ENCODE measurements at places on chromosomes 16 and 17.

DNA sequence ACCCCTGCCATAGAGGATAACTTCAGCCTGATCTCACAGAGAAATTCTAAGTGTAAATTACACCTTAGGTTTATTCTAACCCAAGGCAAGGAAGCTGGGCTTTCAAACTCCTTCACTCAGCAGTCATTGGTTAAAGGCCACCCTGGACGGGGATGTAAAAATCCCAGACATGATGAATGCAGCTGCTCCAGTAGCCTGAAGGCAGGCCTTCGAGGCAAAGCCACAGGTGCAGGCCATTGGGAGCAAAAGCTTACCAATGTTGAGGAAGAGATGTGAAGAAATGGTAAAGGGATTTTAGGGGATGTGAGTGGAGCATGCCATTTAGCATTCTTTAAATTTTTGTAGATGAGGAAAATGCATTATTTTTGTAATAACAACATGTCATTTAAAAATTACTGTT is 514.4 kb downstream of the XYLT1 start:
- no peak for DNase-seq

GRCh38 chr17:48505788-48506187 is 25.0 kb downstream of the HOXB1 start:
- DNase-seq: peak; percentile 61

DNA sequence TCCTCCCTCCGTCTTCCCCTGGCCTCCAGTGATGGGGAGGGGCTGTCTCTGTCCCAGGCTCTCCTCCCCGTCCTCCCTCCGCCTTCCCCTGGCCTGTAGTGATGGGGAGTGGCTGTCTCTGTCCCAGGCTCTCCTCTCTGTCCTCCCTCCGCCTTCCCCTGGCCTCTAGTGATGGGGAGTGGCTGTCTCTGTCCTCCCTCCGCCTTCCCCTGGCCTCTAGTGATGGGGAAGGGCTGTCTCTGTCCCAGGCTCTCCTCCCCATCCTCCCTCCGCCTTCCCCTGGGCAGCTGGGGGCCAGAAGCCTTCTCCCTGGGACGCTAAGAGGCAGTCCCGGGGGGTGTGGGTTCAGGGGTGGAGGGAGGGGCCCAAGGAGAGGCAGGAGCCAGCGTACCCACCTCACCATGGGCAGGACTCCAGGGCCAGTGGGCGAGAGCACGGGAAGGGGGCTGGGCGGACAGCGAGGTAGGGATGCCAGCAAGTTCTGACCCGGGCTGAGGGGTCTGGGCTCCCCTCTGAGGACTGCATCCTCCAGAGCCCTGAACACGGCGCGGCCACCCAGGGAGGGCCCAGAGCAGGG is 14.8 kb downstream of the UTS2R start:
- no peak for DNase-seq

DNA sequence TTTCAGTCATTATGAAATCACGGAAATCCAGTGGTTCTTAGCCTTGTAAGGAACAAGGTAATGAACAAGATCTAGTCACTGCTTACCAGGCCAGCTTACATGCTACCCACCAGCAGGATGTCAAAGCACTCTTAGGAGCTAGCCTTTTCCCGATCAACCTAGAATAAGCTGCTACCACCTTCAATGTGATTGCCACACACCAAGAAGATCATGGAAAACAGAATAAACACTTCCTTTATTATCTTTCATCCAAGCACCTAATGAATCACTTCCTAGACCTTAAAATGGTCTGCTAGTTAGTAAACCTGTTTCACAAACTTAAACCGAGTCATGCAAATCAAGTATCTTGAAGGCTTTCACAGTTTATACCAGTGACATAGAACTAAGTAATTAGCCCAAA is 5.0 kb downstream of the BBS2 start:
- DNase-seq: no peak

DNA sequence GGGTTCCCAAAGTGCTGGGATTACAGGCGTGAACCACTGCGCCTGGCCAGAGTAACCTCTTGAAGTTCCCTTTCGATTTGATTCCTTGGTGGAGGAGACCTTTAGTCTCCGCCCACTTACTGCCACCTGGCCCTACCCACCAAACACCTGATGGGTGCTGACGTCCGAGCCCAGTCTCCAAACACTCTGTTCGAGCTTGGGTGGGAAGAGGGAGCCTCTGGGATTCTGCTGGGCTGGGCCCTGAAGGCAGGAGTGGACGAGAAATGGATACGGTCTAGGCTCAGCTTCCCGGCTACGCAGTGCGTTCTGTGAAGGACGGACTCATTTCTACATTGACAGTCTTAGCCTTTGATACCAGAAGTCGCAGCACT is 870 bp upstream of the ITGA3 start:
- DNase-seq: no peak

DNA sequence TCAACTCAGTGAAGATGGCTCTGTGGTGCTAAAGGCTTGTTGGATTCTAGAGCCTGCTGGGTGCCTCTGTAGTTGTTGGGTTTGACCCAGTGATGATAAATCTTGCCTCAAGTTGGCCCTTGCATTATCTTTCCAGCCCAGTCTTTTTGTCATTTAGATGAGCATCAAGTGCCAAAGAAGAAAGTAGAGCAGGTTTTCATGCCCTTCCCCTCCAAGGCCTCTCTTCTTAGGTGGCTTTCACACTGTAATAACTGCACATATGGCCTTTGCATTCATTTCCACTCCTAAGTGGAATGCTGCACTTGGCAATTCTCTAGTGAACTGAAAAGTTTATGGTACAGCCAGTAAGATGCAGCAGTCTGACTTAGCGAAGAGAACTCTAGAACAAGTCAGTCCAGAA is 165.1 kb downstream of the PHKB start:
- DNase-seq: no peak

- no peak for DNase-seq
These were observed 119.1 kb downstream of the KCNJ12 start for GRCh38 chr17:21495281-21495680.

DNA sequence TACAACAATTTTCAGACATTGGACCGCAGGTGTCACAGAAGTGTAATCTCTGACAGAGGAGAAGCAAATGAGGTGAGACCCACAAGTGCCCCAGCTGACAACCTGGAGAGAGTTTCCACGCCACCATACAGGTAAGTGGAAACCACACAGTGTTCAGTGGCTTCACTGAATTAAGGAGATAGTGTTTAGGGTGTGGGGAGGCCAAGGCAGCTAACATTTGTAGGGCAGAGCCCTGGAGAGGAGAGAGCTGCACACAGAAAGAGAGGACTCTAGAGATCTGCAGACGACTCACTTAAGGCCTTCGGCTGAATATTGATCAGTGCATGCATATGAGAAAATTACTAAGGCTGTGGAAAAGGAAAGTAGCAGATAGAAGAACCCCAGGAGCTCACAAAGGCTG is 228.9 kb upstream of the TNRC6C start:
- DNase-seq: no peak

DNA sequence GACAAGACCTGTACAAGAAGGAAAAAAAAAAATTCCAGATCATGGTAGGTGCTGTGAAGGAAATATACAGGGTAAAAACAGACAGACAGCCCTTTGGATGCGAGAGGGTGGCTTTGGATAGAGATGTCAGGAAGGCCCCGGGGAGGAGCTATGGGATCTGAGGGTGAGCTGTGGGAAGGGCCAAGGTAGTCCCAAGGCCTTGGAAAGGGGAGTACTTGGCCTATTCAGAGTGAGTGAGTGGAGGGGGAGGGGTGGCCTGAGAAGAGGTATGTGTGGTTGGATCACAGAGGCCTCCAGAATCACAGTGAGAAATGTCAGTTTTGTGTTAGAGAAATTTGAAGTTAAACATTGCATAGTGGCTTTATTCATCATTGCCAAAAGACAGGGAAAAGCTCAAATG is 31.2 kb upstream of the AKTIP start:
- no peak for DNase-seq

DNA sequence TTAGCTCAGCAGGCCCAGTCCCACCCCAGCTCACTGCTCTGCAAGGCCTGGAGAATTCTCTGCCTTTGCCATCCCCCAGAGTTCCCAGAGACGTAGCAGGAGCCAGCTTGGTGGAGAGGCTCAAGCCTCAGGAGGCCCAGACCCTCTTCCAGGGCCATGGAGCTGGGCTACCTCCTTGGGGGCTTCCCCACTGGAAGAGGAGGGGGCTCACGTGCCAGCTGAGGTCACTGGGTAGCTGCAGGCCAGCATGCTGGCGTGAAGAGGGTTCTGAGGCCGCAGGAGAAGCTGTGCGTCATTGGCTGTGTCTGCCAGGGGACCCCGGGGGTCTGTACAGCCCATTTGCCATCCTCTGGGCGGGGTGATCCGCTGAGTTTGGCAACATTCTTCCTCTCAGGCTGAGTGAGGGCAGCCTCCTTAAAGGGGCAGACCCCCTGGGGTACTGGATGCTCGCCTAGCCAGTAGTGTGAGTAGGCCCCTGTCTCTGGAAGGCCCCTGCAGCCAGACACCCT is 131.6 kb downstream of the RAB11FIP4 start:
- no peak for DNase-seq

GRCh38 chr17:37109731-37110710 is 161.3 kb downstream of the AATF start:
- DNase-seq: no peak

DNA sequence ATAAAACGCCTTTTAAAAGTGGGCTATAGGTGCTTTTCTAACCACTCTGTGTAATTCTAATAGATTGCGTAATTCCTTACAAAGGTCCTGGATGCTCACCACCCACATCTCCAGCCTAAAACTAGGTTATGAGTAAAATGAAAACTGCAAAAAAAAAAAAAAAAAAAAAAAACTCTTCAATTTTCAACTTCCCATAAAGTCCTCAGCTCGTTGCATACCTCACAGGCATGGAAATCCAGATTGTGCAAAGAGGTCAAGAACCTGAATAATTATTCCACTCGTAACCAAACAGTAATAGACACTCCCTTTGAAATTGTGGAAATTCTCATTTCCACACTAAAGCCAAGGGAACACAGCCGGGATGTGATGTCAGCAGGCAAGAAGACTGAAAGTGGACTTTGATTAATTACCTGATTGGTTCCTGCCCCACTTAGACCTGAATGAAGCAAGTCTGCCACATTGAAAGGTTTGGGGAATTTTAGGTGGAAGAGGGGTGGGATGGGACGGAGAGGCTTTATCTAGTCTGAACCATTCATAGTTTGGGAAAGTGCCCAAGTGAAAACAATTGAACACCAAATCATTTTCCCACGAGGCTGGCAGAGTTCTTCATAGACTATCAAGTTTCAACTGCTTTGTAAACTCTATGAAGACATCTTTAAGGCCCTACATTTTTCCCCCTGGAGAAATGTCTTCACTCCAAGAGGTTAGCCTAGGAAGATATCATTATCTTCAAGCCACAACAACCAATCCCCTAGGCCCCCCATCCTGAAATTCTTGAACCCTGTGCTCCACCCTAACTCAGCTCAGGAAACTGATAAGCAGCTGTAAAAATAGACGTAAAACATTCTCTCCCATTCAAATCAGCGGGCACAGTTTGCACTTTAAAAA is 49.1 kb upstream of the TANC2 start:
- no peak for DNase-seq

GRCh38 chr17:49213399-49213798 is 2.9 kb downstream of the ABI3 start:
- no peak for DNase-seq

GRCh38 chr17:46139432-46140210 is 53.6 kb downstream of the KANSL1 start:
- no peak for DNase-seq

DNA sequence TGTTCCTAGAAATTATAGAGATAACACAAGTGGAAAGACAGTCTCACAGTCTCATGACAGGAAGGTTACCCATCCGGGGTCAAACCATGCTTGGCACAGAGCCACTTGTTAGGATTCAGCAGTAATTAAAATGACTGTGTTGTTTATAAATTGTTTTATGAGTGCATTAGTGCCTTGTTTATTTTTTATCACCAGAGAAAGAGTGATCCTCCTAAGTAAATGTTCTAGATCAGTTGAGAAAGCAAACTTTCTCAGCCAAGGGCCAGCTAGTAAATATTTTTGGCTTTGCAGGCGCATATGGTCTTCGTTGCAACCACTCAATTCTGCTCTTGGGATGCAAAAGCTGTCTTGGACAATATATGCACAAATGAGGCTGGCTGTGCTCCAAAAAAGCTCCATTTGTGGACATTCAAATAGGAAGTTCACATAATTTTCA is 253.9 kb upstream of the CACNG5 start:
- no peak for DNase-seq

DNA sequence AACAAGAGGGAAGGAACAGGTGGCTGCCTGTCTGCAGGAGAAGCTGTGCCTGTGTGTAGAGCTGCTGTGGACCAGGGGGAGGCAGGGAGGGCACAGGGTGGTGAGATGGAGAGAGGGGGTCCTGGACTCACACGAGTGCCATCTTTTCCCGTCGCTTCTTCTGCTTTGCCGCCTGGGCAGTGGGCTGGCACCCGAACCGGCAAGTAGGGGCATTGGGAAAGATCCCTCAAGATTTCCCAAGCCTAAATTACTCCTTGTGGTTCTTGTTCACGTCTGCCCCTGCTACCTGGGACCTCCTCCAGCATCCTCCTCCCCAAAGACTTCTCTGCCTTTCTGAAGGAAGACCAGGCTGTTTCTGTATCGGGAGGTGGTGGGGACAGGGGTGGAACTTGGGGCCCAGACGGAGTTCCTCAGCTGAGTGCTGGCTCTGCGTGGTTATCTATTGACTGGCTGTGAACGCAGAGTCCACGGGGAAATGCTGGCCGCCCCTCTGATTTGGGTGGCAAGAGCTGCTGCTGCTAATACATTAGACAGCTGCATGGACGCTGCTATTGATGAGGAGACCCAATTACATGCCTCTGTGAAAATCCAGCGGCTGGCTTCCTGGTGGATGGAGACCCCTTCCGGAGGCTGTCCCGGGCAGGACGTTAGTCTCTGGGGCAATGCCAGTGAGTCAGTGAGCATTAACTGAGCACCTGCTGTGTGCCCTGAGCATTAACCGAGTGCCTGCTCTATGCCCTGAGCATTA is 114.5 kb downstream of the OR1D5 start:
- no peak for DNase-seq

- DNase-seq: no peak
These were observed 73.7 kb downstream of the IRX3 start for GRCh38 chr16:54212893-54213292.

DNA sequence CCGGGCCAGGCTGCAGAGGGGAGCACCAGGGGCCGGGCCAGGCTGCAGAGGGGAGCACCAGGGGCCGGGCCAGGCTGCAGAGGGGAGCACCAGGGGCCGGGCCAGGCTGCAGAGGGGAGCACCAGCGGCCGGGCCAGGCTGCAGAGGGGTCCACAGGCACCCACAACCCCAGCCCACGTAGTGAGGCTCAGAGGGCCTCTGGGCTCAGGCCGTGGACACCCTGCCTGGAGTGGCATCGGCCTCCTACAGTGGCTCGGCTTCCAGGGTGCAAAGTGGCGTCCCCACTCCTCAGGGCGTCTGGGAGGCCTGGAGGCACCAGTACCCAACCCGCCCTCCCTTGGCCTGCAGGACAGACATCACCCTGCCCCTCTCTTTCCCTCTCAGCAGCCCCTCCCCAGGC is 9.6 kb downstream of the DOC2B start:
- no peak for DNase-seq

DNA sequence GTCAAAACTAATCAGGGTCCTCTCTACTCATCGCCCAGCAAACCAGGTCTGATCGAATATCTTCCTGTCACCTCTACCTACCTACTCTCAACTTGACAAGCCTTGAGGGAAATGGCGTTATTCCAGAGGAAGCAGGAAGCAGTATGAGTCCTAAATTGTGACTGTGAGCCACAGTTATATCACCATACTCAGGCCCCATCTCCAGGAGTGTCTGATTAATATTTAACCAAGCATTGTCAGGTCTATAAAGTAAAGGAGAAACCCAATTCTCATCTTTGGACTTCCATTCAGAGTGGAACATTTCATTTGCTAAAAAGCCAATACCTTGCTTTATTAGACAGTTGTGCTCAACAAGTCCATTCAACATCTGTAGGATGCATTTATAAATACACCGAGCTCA is 17.8 kb upstream of the CLEC3A start:
- DNase-seq: no peak

Measured in T-helper 22 cell (primary cell).